Central memory CD8-positive, alpha-beta T cell (primary cell): ENCODE measurements at places on chromosomes 2 and 18.

DNA sequence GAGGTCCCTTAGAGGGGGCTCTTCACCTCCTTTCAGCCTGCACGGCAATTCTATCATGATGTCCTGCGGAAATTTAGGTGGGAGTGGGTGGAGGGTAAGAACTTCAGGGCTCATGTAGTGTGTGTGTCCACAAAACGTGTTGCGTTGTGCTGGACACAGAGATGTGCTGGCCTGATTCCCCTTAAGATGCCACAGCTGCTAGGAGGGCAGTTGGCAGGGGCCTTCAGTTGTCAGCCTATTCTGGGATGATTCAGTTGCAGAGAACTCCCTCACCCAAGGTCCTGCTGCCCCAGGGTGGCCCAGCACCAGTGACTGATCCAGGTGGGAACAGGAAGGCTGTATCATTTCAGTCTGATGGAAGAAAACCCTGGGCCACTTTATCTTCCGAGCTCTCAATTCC lies 1.0 kb upstream of the HJURP start:
- DNase-seq, result no peak

DNA sequence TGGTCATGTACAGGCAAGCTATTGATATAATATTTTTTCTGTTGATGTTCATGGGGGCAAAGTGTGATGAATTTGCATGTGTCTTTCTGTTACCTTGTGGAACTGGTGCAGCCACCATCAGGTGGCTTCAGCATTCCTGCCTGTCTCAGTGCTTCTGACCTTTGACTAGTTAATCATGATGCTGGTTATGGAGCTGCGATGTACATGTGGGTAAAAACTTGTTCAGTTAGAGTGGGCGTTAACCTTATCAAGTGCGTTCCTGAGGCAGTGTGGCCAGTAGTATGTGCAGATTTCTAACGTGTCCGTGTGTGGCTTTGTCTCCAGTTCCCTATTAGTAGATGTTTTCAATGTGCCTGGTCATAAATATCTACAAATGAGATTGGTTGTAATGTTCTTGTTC lies 127.4 kb upstream of the ZSWIM2 start:
- no peak for DNase-seq

DNA sequence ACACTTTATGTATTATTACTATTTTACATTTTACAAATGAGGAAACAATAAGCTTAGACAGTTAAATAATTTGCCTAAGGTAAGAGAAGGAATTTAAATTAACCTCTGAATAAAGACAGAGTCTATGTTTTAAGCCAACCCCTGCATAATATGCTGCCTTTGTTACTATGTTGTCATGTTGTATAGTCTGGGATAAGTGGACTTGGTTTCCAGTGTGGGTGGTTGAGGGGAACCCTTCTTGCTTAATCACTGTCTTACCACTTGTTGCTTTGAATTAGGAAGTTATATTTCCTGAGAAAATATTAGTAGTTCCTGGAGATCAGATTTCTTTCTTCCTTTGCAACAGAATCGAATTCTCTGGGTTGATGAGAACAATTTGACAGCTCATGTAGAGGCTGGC lies 52.6 kb downstream of the AGPS start:
- DNase-seq, result no peak

DNA sequence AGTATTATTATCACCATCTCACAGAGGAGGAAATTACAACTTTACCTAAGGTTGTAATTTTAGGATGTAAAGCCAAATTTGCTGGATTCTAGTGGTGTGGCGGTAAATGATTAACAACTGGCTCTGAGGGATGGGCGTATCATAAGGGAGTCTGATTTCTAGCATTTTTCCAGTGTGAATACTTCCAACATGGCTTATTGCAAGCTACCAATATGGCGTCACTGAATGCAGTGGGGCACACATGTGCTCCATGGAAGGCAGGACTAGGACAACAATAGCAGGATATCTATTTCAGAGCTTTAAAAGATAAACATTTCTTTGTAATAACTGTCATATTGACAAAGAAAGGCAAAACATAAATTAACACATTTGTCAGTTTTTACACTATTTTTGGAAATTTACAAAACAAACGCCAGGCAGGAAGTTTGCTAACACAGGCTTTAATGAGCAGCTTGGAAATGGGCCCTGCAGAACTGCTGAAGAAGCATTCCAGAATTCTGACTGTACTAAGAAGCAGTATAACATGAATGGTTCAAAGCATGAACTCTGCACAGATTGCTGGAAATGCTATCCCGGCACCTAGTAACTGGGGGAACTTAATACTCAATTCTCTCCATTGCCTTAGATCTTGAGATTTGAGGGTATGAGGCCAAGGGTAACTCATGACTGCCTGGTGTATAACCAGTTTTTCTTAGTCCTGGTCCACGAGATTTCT lies 439.3 kb upstream of the MAP2 start:
- no peak for DNase-seq

DNA sequence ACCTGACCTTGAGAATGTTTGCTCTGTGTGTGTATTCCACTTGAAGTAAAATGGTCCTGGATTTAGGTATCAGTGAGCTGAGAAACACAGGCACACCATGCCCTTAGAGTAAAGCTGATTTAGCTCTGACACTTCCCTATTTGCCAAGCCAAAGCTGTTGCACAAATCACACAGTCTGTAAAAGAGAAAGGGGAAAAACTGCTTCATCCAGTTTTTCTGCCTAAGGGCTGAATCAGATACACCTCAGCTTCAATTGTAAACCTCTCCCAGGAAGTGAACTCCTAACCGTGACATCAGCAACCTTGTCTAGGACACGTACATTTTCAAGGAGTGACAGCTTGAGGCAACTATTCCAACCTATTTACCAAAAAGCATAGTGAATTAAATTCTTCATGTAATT lies 150.4 kb downstream of the NR4A2 start:
- no peak for DNase-seq

GRCh38 chr2:32355976-32356680 lies 695 bp upstream of the BIRC6 start:
- DNase-seq, result no peak

GRCh38 chr18:56083097-56083521 lies 495.1 kb upstream of the TCF4 start:
- DNase-seq, result no peak

DNA sequence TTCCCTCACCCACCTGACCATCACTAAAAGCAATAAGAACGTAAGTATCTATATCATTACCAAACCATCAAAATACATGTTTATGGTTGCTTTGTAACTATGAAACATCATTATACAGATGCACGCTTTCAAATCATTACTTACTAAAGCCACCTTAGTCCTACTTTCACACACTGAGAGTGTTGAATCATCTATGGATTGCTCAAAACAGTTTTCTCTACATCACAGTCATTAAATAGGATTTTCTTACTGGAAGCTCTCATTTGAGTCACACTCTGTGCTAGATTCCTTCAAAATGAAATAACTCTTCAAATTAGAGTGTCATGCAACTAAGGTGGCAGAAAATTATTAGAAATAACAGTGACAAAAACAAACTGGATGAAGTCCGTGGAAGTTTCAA lies 878.4 kb downstream of the CPS1 start:
- no peak for DNase-seq

GRCh38 chr2:160940699-160941098 lies 219.5 kb upstream of the TANK start:
- DNase-seq, result no peak

- no peak for DNase-seq
Observed at GRCh38 chr18:23038712-23039111, 96.6 kb upstream of the CABLES1 start.

DNA sequence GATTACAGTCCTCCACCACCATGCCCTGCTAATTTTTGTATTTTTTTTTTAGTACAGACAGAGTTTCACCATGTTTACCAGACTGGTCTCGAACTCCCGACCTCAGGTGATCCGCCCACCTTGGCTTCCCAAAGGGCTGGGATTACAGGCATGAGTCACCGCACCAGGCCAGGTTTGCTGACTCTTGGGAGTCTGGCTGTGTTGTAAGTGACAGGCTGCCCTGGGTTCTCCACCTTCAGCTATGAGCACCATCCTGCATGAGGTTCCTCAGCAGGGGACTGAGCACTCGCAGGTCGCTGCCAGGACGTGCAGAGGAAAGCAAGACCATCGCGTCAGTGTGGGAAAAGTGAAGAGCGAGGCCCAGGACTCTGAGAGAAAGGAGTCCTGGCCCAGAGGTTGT lies 112.6 kb upstream of the NDUFV2 start:
- DNase-seq, result no peak

DNA sequence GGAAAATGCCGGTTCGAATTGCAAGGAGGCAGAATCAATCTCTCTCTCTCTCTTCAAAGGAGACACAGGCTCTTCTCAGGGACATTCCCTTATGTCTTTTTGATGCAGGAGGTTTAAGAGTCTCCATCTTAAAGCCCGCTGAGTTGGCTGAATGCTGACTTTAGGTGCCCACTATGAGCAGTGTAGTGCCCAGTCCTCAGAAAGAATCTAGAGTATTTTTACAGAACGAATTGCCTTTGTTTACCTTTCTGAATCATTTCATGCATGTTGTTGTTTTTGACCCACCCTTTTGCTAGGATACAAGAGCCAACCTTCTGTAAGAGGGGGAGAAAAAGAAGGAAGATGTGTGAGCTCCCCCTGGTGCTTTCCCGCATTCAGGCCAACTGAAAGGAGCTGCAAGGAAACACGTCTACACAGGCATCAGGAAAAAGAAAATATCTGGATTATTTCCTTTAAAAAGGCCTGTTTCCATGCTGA lies 193.5 kb upstream of the TCF4 start:
- DNase-seq, result no peak

DNA sequence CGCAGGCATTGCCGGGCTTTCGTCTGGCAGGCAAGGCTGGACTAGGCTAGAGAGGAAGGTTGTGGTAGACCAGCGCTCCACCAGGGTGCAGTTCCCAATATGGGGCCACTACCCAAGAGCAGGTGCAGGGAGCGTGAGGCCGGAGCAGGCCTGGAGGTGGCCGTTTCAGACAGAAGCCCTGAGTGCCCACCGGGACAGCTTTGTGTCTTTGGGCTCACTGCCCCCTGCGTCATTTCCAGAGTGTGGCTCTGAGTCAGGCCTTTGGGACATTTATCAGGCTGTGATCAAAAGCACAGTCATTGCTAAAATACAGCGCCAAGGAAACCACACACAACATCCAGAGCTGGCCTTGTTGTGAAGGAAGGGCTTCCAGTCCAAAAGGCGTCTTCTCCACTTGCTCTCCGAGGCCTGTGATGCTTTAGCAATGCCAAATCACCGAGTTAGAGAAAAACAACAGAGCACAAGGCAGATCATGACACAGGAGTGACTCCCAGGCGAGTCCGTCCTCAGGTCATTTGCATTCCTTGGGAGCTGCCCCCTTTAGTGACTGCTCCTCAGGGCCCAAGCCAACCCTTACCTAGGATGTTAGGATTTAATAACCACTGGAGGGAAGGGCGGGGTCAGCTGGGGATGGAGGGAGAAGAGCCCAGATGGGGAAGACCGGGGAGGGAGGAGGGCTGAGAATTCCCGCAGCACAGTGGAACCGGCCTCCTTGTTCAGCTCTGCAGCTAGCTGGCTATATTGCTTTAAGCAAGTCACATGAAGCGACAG lies 42.3 kb downstream of the RFX8 start:
- no peak for DNase-seq

DNA sequence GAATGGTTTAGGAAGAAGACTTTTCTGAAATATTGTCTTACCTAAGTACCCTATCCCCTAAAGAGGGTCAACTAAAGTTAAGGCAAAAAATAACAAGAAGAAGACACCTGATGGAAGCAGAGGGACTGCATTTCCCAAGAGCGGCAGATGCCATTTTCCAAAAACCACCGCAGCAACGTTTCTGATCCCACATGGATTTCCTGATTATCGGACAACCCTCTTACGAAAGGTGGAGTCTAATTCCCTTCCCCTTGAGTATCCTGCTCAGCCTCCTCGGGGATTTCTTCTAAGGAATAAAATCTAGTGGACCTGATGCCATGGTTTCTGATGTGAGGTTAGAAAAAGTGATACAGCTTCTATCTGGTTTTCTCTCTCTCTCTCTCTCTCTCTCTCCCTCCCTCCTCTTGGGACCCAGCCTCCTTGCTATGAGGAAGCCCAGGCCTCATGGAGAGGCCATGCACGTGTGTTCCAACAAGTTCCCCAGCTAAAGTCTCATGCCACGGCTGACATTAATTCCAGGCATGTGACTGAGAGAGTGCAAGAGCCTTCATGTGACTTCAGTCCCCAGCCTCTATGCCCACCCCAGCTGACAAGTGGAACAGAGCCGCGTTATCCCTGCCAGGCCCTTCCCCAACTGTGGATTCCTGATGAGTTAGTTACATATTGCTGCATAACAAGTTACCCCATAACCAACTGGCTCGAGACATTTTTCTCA lies 150.3 kb downstream of the SMAD2 start:
- no peak for DNase-seq

- no peak for DNase-seq
Observed at GRCh38 chr2:151976945-151977353, 121.9 kb downstream of the CACNB4 start.

DNA sequence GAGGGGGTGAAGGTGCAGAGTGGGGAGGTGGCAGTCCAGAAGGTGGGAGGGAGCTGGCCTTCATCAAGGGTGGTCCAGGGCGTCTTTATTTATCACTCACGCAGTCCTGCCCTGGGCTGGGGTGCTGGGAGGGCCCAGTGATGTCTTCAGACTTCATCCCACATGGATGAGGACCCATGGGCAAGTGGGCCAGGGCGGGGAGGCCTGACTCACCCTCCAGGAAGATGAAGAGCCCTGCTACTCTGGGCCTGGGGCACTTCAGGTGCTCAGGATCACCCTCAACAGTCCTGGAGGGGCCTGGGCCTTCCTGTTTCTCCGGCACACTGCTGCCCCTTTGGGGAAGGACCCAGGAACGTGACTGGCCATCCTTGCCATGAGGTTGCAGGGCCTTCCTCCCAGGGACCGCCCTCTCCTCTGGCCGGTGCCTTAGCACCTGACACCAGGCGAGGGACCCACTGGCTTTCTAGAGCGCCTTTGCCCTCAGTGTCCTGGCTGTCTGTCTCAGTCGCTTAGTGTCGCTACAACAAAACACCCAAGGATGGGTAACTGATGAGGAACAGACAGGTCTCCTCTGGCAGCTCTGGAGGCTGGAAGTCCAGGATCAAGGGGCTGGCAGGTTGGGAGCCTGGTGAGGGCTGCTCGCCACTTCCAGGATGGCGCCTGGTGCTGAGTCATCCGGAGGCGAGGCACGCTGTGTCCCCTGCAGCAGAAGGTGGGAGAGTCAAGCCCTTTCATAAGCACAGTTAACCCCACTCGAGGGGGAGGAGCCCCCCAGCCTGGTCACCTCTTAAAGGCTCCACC lies 57.8 kb upstream of the HS6ST1 start:
- no peak for DNase-seq

DNA sequence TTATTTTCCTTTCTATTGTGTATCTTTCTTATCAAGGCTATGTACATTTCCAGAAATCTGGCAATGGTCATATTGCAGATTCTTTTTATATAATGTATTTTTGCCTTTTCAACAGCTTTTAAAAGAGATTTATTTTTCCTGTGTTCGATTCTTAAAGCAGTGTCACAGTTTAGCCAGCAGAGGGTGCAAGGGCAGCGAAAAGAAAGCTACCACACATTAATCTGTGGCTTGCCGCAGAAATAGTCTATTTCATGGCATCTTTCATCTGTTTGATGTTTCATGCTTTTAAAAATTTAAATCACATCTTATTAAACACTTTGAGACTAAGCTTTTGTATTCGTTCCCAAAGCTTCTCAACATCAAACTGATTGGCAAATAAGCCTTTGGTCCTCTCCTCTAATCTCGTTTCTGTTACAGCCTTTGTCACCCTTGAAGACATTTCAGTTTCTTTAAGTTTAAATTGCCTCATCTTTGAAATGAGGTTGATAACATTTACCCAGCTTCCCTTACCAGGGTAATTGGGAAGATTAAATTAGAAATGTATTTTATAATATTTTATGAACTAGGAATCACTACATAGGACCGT lies 73.3 kb downstream of the PIK3C3 start:
- DNase-seq, result no peak
